ENCODE measurements at places on chromosomes 4 and X.

DNA sequence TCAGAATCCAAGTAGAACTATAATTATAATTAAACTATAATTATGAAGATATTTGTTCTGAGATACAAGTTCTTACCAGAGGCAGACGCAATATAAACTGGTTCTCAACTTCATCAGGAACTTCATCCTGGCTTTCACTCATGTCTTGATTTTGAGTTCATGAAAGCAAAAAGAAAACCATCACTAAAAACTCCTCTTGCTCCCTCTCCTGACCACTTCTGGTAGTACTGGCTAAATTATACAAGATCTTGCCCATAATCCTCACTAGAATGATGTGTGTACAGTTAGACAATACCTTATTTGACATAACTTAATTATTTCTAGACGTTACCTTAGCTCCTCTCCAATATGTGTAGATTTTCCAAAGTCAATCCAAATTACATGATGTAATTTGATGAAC is 3.7 kb downstream of the TAF7L start:
- DNase-seq, result peak; percentile 22

- no peak for DNase-seq
These were observed 1193.6 kb downstream of the RAPGEF2 start for GRCh38 chr4:160296476-160296875.

DNA sequence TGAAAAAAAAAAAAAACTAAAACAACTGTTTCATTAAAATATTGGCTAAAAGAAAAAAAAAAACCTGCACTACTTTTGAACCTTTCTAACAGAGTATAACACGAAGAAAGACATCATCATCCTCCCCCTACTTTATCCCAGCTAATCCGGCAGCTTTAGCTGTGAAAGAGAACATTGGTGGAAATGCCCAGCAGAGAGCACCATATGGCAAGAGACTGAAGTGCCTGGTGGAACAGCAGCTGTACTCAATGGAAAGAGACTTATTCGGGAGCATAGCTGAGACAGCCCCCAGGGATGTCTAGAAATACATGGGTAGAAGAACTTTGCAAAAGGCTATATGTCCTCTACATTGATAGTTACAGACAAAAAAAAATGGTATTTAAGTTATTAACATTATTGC is 30.3 kb downstream of the STPG2 start:
- no peak for DNase-seq

GRCh38 chrX:15435836-15436619 is 51.8 kb upstream of the VEGFD start:
- no peak for DNase-seq

GRCh38 chrX:29662759-29663503 is 552.4 kb upstream of the MAGEB2 start:
- no peak for DNase-seq

DNA sequence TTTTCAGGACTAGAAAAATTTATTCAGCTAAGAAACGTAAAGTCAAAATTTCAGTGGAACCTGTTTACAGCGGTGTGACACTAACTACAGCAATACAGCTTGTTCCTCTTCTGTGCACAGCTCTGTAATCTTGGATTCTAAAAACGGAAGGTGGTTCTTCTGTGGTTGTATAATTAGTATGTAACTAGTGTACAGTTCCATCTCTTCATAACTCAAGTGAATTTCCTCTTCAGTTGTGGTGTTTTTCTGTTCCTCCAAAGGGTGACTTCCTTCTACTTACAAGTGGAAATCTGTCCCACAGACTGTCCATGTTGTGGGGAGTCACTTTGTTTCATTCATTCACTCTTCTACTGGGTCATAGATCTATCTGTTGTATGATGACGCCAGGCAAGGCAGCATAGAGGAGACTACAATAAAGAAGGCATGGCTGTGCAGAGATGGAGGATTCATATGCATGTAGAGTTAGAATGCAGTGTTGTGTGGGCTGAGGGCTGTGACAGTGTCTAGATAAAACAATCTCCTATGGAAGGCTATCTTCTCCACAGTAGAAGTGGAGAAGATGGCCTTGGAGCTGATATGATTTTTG is 5.4 kb downstream of the DAPP1 start:
- DNase-seq, result no peak

GRCh38 chr4:25029479-25030276 is 1.1 kb downstream of the LGI2 start:
- no peak for DNase-seq

GRCh38 chrX:26649534-26649933 is 433.6 kb downstream of the MAGEB5 start:
- no peak for DNase-seq

DNA sequence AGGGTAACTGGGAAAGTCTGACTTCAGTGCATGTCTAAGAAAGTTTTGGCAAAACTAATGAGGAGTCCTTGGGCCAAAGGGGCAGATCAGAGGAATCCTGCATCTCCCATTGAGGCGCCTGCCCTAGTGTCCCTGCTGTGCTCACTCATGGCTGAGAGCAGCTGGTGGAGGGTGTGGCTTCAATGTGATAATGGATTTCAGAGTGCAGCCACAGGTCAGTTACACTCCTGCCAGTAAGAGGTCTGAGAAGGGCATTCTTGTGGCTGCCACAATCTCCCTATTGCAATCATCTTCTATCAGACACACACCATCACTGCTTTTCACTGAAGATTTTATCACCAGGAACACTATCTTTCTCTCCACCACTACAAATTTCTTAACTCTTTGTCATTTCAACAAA is 457.1 kb downstream of the MID1IP1 start:
- no peak for DNase-seq

DNA sequence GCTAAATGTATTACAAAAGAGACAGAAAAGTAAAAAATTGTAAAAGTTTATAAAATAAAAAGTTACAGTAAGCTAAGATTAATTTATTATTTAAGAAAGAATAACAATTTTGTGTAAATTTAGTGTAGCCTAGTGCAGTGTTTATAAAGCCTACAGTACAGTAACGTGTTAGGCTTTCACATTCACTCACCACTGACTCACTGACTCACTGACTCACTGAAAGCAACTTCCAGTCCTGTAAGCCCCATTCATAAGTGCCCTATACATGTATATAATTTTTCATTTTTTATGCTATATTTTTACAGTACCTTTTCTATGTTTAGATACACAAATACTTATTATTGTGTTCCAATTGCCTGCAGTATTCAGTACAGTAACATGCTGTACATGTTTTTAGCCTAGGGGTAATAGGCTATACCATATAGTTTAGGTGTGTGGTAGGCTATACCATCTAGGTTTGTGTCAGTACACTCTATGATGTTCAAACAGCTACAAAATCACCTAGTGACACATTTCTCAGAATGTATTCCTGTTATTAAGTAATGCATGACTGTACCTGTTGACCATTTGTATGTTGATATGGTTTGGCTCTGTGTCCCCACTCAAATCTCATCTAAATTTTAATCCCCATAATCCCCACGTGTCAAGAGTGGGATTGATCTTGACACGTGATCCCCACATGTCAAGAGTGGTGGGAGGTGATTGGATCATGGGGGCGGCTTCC is 57.9 kb downstream of the CFAP299 start:
- DNase-seq, result no peak

DNA sequence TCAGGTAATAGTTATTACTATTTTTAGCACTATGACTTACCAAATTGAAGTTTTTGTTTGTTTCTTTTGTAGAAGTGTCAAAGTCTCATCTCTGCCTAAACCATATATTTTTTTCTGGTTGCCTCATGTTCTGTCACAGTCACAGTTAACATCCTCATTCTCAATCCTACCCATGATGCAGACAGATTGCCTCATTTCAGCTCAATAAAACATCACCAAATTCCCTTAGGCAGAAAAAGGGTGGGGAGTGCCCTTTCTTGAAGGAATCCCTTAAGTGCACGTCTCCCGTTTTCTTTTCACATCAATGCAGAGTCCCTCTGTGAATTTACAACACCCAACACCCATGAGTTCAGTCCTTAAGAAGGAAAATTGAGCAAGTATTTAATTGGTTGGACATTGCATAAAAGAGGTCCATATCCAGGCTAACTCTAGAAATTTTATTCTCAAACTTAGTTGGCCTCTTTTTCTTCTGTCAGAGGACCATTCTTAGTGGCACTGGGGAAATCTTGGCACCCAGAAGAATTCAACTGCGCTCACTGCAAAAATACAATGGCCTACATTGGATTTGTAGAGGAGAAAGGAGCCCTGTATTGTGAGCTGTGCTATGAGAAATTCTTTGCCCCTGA is 103.7 kb upstream of the BMPR1B start:
- DNase-seq, result no peak

DNA sequence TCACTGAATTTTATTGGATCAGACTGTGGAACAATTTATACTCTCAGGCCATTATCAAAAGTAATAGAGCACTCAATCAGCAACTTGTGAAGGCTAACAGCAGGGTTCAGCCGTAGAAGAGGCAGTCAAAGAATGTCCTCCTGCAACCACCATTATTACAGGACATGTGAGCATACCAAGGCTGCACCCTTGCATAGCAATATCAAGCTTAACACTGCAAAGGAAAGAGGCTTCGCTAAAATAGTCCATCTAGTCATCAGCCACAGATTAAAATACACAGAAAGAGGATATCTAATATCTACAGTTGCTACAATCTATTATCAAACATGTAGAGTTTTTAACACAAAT is 42.9 kb upstream of the TMPRSS11B start:
- no peak for DNase-seq

DNA sequence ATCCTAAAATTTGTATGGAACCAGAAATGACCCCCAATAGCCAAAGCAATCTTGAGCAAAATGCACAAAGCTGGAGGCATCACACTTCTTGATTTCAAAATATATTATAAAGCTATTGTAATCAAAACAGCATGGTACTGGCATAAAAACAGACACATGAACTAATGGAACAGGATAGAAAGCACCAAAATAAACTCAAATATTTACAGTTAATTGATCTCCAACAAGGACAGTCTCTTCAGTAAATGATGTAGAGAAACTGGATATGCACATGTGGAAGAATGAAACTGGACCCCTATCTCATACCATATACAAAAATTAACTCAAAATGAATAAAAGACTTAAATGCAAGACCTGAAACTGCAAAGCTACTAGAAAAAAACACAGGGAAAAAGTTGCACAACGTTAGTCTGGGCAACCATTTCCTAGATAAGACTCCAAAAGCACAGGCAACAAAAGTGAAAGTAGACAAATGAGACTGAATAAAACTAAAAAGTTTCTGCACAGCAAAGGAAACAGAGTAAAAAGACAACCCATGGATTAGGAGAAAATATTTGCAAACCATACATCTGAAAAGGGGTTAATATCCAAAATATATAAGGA is 64.9 kb downstream of the CD99L2 start:
- no peak for DNase-seq

- no peak for DNase-seq
These were observed 4.9 kb downstream of the CHRNA9 start for GRCh38 chr4:40340030-40340429.

DNA sequence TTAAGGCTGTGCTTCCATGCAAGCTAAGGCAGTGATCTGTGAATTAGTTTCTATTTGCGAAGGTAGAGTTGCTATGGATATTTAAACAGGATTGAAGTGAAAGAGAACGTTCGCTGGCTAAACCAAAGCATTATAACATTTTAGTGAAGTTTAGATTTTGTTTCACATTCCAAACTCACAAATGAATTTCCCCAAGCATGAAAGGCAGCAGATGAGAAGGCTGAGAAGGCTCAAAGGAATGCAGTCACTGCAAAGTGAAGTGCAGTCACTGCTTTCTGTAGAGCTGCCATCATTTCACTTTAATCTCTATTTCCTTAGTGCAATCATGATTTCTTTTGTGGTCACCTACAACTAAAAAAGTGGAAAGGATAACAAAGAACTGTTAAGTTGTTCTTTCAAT is 334.7 kb upstream of the NR3C2 start:
- no peak for DNase-seq

DNA sequence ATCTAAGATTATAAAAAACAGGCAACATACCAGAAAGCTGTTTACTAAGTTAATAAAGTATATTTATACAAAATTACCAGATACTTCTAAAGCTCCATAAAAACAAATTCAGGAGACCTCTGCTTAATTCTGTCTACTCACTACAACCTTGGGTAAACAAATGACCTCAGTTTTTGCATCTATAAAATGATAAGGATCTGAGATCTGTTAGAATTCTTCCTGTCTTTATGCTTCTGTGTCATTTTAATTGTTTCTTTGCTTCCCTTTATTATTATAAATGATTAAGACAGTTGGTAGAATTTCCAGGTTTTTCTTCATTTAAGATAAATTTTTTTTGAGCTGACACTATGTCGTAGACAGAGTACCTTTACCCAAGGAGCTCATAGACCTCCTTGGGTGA is 76.0 kb downstream of the ANK2 start:
- DNase-seq, result no peak

- DNase-seq, result no peak
These were observed at the start of gene MAGED1 for GRCh38 chrX:51892921-51893745. MAGED1 (plus strand) TSS chrX:51893623; CDS start chrX:51894305, 682 bp downstream.

DNA sequence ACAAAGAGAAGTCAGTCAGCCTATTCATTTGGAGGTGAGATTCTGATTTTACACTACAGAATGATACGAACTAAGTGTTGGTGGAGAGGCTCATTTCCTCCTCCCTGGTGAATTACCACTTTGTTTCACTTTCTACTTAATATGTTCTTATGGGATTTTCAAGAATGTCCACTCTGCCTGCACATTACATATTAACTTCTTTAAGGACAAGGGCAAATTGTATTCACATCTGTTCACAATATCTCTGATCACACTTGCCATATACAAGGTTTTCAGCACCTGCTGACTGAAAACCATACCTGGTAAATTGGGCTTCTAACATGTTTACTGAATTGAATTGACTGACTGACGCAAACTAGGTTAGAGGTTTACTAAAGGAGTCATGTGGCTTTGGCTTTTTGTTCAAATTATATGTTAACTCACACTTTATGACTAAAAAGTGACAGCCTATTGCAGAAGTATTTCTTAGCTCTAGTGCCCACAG is 188.4 kb upstream of the MBNL3 start:
- no peak for DNase-seq

- no peak for DNase-seq
These were observed 90.2 kb downstream of the C4orf51 start for GRCh38 chr4:145770124-145770523.

- no peak for DNase-seq
These were observed 27.5 kb upstream of the LSM6 start for GRCh38 chr4:146148021-146148420.

- no peak for DNase-seq
These were observed 73.7 kb upstream of the ANK2 start for GRCh38 chr4:112975567-112976355.

- DNase-seq, result no peak
These were observed 5.1 kb downstream of the ZXDA start for GRCh38 chrX:57905141-57905540.

- DNase-seq, result no peak
These were observed 60.4 kb upstream of the IRF2 start for GRCh38 chr4:184534511-184535391.

- DNase-seq, result no peak
These were observed 46.8 kb upstream of the MID1 start for GRCh38 chrX:10667143-10667542.

GRCh38 chrX:131239057-131239456 is 50.0 kb downstream of the IGSF1 start:
- DNase-seq, result no peak

- no peak for DNase-seq
These were observed 54.2 kb downstream of the PLAC1 start for GRCh38 chrX:134603806-134604700.

GRCh38 chrX:118182025-118182424 is 65.4 kb upstream of the KLHL13 start:
- no peak for DNase-seq

Data from NCI-H187 treated with DMSO at 0.1 percent for 48 hours (cell line).